ENCODE measurements at places on chromosomes 6 and 20.

- no peak for DNase-seq
These were observed 95.0 kb downstream of the DLGAP4 start for GRCh38 chr20:36400909-36401735.

DNA sequence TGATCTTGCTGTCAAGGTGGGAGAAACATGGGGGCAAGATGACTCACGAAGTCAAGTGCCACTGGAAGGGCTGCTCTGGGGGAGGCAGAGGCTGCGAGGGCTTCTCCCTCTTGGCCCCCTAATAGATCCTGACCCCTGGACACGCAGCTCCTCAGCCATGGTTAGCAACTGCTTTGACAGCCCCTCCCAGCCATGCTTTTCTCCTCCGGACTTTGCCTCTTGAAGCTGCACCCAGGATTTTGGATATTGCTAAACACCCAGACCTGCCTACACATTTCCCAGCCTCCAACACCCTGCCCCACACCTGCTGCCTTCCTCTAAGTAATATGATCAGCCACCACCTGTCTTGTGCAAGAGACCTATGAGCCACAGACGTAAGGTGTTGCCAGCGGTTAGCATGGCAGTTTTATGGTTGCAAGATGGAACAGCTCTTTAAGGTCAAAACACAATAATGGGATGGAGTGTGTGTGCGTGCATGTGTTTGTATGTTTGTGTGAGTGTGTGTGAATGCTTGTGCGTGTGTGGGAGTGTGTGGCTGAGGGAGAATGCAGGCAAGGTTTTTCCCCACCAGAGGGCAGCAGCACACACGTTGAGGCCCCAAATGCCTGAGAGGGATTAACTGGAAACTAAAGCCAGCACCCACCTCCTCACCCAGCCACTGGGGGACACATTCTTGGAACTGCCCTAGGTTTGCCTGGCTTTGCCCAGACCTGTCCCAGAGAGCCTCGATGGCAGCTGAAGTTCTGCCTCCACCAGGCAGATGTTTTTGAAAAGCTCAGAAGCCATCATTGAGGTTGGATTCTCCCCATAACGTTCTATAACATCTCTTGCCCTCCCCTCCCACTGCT lies 2.5 kb downstream of the IP6K3 start:
- DNase-seq = peak; percentile 67

GRCh38 chr6:108175592-108176279 lies 9.9 kb downstream of the NR2E1 start:
- DNase-seq = no peak

GRCh38 chr20:59782986-59783640 lies 150.3 kb downstream of the SYCP2 start:
- DNase-seq = peak; percentile 31

DNA sequence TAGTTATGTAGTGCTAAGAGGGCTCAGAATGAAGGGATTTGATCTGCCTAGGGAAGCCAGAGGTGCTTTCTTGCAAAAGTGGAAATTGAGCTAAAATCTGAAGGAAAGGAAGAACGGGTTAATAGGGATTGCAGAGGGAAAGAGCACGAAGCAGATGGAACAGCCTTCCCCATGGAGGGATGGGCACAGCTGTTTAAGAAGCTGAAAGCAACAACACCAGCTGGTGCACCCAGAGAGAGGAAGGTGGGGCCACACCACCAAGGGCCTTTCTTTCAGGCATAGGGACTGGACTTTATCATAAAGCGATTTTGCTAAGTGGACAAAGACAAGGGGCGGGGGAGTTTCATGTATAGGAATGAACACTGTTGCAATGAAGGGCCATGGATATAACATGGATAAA lies 65.8 kb upstream of the SNRPB2 start:
- DNase-seq = no peak

GRCh38 chr20:38227420-38228360 lies 32.8 kb downstream of the KIAA1755 start:
- no peak for DNase-seq

- DNase-seq = peak; percentile 64
These were observed 113.2 kb downstream of the VIP start for GRCh38 chr6:152863618-152864326.

DNA sequence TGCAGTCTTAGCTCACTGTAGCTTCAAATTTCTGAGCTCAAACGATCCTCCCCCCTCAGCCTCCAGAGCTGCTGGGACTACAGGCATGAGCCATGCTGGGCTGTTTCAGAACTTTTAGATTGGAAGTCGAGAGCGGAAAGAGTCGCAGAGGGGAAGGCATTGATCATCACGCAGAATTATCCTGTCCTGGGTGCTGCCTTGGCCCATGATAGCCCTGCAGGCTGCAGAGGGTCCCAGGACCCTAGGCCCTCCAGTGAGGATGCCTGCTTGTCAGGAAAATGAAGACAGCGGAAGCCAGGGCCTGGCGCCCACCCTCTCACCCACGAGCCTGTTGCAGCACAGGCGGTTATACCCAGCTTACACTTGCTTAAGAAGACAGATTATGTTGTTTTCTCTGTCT lies 9.1 kb downstream of the TMEM181 start:
- DNase-seq = no peak

DNA sequence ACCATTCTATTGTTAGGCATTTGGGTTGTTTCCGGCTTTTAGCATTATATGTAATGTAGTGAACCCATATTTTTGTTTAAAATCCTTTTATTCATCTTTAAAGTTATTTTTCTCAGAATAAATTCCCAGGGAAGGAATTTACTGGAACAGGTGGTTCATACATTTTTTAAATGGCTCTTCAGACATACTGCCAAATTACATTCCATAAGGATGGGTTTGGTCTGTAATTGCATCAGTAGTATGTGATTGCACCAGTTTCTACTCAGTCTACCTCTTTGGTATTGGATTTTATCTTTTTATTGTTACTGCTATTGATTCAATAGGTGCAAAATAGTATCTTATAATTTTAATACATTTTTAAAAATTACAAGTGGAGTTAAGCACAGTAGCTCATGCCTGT lies 27.2 kb downstream of the BRPF3 start:
- DNase-seq = peak; percentile 6

GRCh38 chr6:53961679-53962370 lies 149.4 kb upstream of the MLIP start:
- DNase-seq = peak; percentile 68

All from fibroblast of skin of right biceps (primary cell).